ENCODE measurements at places on chromosomes 5 and 9.

DNA sequence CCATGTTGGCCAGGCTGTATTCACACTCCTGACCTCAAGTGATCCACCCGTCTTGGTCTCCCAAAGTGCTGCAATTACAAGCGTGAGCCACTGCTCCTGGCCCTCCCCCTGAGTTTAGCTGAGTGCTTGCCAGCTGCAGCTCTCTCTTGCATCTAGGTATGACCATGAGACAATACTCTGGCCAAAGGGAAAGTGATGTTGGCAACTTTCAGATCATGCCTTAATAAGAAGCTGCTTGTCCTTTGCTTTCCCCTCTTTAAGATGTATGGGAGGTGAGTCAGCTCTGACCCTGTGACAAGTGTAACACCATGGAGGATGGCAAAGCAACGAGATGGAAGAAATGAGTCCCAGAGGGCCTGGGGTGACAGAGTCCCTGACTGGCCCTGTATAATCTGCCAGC, 18.7 kb upstream of the DCAF12 start:
- no peak for DNase-seq

DNA sequence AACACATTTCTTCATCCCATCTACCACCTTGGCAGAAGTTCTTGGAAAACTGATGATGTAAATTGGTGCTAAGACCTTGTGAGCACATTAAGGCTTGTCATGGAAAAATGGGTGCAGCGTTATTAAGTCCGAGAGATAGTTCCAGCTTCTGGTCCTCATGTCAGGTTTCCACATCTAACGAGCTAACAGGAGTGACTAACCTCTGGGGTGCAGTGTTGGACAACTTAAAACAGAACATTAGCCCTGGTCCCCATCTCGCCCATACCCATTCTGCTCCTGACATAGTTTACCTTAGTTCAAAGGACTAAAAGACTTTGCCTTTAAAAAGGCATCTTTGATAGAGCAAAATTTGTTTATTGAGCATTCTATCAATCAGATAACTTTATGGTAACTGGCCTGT, 128.0 kb downstream of the SLC1A3 start:
- no peak for DNase-seq

GRCh38 chr9:119697996-119698395, 328.8 kb upstream of the BRINP1 start:
- no peak for DNase-seq

GRCh38 chr9:113918697-113919350, 42.7 kb downstream of the ZNF618 start:
- no peak for DNase-seq

DNA sequence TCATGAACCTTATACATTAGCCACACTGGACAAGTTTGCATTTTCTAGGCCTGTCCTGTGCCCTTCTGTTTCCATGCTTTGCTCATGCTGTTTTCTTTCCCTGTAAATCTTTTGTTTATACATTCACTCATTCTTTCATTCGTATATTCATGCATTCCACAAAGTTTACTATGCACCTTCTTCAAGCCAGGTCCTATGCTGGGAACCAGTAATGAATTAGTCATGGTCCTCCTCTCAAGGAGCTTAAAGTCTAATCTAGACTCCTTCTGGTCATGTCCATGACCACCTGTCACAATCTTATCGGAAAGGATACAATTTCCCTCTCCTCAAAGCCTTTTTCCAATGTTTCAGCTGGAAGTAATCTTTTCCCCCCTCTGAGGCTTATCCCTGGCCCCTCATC, 9.1 kb upstream of the XPA start:
- no peak for DNase-seq

DNA sequence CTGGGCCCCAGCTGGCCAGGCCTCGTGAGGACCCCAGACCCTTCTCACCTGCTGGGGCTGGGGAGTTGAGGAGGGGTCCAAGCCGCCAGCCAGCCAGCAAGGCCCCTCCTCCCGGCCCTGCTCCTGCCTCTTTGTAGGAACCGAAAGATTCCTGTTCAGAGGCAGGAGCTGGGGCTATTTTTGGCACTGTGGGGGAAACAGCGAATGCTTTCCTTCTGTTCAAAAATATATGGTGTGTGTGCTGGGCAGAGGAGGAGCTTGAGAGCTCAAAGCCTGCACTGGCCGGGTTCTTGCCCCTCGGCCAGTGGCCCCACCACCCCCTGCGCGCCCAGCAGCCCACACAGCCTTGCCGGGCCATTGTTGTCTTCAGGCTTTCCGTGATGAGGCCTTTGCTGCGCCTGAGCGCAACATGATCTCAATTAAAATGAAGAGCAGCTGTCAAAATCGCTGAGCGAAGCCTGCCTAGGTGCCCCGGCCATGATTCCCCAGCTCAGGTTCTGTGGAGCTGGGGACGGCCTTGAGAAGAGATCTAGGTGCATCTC, 13.4 kb downstream of the NCS1 start:
- DNase-seq, result no peak

- DNase-seq, result no peak
These were observed 6.9 kb downstream of the C7 start for GRCh38 chr5:40916226-40916625.

- no peak for DNase-seq
These were observed 34.7 kb downstream of the SLC6A7 start for GRCh38 chr5:150224483-150225027.

DNA sequence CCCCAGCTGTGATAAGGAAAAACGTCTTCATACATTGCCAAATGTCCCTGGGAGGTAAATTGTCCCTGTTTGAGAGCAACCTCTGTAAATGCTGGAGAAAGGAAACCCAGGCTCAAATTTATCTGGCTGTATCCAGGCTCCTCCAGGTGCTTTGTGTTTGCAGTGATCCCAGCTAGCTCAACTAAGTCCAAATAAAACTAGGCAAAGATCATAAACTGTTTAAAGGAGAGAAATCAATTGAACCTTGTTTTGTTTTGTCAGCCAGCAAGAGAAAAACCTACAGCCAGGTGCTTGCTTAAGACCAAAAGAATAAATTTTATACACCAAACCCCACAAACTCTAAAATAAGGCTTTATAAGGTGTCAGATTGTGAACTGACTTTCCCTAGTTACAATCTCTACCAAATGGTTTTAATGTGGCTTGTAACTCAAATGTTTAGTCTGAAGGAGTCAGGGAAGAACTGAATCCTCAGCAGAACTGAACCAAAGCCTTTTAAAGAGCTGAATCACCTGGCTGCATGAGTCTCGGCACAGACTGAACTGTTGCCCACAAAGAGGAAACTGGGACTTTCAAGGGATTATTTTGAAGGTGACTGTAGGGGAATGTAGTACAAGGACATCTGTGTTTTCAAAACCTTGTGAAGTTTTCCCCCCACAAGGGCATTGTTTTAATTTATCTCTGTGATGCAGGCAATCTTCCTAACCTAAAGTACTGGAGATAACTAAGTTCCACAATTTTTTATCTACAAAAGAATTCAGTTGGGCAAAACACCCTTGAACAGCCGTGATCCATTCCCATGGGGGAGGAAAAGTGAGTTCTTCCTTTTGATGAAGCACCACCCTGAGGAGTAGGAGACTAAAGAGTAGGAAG, 201.7 kb upstream of the TARS1 start:
- no peak for DNase-seq

DNA sequence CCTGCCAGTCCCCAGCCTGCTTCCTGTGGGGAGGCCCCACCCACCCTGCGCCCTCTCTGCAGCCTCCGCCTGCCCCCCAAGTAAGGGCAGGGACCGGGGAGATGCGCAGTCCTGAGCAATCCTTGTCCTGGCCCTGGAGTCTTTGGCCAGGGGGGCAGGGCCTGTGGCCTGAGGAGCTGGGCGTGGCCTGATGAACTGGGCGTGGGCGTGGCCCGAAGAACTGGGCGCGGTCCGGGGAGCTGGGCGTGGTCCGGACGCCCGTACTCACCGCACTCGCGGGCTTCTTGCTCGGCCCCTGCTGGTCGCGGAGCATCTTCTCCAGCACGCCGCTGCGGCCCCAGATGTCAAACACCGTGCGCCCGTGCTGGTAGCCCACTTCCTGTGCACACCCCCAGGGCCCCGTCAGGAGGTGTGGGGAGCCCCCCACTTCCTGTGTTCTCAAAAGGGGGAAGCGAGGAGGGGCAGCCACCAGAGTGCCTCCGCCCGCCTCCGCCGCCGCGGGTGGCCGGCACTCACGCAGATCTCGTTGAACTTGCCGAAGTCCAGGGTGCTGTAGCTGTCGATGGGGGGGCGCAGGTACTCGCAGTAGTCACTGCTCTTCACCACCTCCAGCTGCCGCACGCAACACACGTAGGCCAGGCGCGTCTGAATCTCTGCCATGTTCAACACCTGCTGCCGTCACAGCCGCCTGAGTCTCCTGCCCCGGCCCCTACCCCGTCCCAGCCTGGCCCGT, 2.7 kb upstream of the NSMF start:
- DNase-seq, result no peak

- DNase-seq, result no peak
These were observed 16.4 kb upstream of the ABCA1 start for GRCh38 chr9:104944356-104944755.

DNA sequence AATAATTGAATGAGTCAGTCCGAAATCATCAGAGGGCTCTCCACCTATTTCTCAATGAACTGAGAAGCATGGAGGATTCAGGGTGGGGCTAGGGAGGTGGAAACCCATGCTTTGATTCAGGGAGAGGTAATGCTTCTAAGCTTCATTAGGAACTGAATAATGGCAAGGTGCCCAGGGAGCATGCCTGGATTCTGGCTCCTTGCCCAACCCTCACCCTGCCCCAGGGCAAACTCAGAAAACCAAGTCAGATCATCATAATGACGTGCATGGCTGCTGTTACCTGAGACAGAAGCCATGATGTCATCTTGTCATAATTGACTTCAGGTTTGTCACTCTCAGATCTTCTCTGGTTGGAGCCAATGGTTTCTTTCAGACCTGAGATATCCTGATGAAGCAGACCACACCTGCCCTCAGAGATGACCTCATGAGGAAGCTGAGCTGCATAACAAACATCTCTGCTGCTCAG, 199.6 kb downstream of the SYK start:
- DNase-seq, result no peak

GRCh38 chr5:92472981-92473566, 1090.0 kb upstream of the ARRDC3 start:
- DNase-seq, result no peak

DNA sequence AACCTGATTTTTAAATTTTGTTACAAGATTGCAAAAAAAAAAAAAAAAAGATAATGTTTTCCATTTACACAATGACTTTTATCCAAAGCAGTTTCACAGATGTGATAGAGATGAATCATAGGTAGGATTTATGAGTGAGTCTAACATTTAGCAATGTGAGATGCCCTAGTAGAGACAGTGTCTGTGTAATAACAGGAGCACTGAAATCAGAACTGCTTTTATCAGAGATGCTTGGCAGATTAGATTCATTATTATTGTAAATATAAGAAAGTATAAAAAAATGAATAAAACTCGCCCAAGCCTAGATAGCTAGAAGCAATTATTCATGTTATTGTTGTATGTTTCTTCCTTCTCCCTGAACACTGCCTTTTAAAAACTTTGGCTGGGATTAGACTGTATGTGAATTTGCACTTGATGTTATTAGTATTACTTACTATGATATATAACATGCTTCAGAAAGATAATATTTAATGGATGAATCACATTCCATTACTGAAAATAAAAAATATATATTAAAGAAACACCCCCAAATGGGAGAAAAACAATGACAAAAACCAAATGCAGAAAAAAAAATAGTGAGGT, 567.3 kb upstream of the KLF4 start:
- DNase-seq, result no peak

DNA sequence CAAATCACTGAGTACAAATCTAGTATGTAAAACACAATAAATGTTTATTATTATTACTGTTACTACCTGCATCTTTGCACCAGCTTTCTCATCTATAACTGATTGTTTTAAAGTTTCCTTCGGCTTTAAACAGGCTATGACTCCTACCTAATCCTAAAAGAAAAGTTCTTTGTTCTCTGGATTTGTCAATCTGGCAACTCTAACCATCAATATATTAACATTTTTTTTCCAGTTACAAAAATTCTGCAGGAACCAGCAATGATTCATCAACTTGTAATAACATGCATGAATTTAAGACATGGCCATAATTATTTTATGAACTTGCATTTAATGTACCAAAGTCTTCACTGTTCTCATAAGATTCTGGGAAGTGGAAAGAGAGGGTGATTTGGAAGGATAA, 228.5 kb downstream of the PIK3R1 start:
- DNase-seq, result no peak

DNA sequence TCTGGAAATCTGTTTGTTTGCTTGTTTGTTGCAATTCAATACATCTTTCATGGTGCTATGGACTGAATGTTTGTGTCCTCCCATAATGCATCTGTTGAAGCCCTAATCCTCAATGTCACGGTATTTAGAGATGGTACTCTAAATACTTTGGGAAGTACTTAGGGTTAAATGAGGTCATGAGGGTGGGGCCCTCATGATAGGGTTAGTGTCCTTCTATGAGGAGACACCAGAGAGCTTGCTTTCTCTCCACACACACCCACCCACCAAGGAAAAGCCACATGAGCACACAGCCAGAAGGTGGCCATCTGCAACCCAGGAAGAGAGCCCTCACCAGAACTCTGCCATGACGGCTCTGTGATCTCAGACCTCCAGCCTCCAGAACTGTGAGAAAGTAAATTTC, 32.7 kb downstream of the DMGDH start:
- no peak for DNase-seq

- DNase-seq, result no peak
These were observed 1.5 kb downstream of the LTC4S start for GRCh38 chr5:179795049-179795862.

DNA sequence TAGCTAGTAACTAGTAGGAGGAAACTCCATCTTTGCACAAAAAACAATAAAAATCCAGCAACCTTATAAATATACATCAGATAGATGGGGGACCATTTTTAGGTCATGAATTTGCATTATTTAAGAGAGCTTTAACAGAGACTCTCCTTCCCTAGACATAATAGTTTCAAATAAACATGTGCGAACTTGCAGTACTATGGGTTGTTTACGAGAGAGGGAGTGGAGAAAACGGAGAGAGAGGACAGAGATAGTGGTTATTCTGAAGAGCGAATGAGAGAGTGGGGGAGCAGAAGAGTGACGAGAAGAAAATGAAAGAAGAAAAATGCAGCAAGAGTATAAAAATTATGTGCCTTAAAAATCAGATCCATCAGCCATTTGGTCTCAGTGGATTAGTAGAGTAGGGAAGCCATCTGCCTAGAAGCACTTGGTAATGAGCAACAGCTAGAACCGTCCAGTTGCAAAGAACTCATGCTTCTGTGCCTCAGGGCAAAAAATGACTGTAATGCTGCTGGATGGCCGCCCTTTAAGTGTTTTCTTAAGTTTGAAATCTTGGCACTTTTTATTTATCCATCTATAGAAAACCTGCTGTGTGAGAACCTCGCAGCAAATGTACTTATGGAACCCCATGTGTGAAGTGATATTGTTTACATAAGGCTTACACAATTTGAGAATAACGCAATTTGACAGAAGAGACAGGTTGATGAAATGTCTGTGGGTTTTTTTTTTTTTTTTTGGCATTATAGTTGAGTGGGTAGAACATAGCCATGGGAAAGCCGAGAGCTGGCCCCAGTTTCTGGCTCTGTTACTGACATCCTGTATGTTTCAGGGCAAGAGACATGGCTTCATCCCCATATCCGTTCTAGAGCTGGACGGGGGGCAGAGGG, 95.6 kb upstream of the ZNF608 start:
- DNase-seq, result no peak

- no peak for DNase-seq
These were observed 80.6 kb upstream of the ZNF366 start for GRCh38 chr5:72587661-72588308.
